ENCODE measurements at places on chromosomes 3 and 15.

DNA sequence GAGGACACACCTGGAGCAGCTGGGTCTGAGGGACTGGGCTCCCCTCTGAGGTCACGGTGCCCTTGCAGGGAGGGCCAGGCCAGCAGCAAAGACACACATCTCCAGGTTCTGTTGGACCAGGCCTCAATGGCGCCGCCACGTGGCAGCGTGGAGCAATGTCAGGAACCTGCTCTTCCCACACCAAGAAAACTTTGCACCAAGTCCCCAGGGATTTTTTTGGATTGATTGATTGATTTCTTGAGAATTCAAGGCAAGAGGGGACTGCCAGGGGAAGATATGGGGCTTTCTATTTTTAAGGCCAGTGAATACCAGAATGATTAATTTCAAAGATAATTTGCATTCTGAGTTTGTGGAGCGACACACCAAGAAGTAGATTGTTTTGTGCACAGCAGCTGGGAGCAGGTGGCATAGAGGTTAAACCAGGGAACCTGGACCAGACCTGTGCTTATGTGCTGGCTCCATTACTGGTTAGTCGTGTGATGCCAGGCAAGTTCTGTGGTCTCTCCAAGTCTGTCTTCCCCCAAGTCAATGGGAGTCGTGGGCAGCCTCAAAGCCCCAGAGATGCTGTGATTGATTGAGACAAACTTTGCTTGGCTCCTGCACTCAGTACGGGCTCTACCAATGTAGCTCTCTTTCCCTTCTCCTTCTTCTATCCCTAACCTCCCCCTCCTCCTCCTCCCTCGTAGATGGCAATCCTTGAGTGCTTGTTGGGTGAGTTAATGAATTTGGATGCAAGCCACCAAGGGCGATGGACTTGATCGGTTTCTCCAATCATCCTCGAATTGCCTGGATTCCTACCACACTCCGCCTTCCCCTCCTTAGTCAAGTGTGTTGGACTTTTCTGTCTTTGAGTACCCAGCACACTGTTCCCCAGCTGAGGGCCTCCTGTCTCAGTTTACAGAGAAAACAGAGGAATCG lies 96.2 kb upstream of the TRPM1 start:
- peak; percentile 5 for DNase-seq

GRCh38 chr15:23532024-23532423 lies 33.5 kb upstream of the MKRN3 start:
- DNase-seq, result no peak

GRCh38 chr3:51221959-51222358 lies 163.1 kb upstream of the MANF start:
- no peak for DNase-seq

DNA sequence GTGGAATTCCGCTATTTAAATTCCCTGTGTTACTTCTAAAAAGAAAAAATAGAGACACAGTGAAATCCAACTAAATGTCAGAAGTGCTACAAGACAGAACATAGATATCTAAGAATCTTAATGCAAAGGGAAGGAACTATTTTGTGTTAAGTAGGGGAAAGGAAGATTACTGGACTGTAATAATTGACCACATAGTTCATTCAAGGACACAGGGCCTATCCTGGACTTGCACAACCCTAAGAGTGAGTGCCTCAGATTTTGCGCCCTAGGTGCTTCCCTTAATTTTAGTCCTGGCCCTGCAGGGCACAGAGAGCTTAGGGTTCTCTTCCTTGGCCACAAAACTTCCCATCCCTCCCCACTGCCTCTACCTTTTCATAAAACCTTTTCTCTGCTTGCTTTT lies 3.5 kb upstream of the IL20RB start:
- DNase-seq, result no peak

DNA sequence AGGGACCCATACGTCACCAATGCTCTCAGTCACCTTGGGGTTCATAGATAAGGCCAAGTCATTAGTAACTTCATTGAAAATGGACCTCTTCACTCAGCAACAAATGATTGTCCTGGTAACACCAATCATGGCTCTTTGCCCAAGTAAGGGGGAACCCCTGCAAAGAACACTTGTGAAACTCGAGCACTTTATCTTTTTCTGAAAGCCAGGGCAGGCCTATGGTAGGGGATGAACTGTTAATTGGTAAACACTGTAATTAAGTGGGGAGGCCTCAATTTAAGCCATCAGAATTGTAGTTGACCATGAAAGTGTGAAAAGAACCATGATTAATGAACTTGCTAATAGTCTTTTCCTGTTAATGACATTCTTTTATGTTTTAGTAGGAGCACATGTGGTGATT lies 73.3 kb downstream of the ABHD5 start:
- DNase-seq, result no peak

- no peak for DNase-seq
Measured at GRCh38 chr3:106071306-106071705, 202.5 kb upstream of the CBLB start.

DNA sequence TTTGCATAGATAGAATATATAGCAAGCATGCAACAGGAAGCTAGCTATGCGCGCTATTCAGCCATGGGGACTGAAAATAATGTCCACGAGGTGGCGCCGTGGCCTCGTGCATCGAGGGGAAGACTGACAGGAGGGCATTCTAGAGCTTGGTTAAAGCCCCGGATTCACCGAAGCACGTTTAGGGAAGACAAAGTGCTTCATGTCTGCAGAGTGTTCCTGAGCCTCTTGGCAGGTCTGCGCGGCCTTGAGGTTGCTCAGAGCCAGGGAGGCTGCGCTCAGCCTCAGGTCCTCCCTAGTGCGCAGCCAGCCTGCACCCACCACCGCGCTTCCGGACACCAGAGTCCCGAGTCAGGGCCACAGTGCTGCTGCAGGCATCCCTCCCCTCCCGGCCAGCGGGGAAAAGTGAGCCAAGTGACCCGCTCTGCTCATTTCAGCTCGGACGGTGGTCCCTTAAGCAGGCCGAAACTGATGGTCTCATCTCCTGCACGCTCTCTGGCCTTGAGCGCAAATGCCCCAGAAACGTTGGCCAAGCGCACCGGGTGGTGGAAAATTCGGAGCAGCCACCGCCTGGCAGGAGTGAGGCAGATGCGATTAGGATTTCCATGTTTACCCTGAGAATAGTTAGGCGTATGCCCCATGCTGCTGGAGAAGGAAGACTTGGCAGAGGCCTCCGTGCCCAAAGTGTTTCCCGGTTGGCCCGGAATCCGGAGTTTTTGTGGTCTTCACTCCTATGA lies 24.8 kb downstream of the GABRA5 start:
- DNase-seq, result peak; percentile 72

DNA sequence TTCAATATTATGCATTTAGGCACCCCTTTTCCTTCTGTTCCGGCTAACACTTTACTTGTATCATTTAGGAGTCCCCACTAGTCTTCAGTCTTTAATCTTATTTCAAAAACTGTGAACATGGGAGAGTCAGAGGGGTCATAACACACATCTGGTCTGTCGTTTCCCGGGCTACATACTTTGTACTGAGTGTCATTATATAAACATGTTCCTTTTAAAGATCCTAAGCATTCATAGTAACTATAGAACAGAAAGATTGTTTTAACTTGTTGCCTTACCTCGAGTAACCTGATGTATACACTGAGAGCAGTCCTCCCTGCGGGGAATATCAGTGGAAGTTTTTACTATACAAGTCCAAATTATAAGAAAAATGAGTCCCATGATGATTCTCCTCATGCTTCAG lies 78.2 kb upstream of the VEPH1 start:
- peak; percentile 39 for DNase-seq

Data from fibroblast of lung (primary cell).